Bronchial epithelial cell (primary cell): ENCODE measurements at places on chromosomes 11 and 22. TPM values are rescaled to one million over a fixed set of nuclear protein-coding genes. Genes with fewer than 3 reads are reported as not detected.

The INS gene
- not detected in 2 replicates for total RNA-seq

GRCh38 chr11:86288776-86289507 is 13.1 kb upstream of the HIKESHI start:
- DNase-seq = no peak

DNA sequence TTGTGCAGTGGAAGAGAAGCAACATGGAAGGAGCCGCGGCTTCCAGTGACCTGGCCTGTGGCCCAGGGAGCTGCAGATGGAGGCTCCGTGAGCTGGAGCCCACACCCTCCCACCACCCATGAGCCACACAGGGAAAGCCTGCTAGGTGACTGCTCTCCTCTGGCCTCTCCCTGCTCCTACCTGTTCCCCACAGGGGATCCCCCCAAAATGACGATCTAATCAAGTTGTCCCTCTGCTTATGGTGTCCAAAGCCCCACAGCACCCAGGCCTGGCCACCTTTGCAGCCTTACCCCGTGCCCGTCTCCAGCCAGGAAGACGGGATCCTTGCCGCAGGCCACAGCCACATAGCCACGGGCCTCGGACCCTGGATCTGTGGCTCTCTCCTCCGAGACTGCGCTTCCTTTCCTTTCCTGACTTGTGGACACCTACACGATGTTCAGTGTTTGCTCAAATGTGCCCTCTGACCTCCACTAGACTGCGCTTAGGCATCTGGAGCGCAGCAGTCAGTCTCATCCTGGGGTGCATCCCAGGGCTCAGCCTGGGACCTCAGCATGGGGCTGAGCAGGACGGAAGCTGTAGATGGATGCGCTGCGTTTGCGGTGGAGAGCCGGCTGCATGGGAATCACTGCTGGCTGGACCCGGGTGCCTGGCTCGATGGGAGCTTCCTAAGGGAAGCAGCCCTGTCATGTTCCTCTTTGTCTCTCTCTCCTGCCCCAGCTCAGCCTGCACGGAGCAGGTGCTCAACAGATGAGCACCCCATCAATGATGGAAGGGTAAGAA is 133.3 kb downstream of the ST3GAL4 start:
- no peak for DNase-seq

DNA sequence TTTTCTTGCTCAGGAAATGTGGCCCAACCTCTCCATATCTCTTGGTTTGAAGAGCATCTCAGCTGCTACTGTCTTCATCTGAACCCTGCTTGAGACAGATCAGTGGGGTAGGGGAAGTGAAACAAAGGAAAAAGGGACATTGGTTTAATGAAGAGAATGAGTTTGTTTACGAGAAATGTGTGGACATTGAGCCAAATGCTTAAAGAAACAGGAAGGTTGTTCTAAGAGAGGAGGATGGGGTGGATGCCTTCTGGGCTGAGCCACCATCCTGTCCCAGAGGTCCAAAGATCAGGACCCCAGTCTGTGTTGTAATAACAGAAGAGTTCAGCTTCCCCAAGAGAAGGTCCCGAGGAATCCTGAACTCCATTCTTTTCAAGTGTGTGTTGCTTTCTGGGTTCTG is 369.7 kb downstream of the INSC start:
- no peak for DNase-seq

The SULT4A1 gene
- under 0.01 TPM in 2 replicates for total RNA-seq

The IFTAP gene
- 16.1 and 17.2 TPM in 2 replicates for total RNA-seq

The VSIG2 gene
- total RNA-seq = 0.53 and 2.0 TPM in 2 replicates

DNA sequence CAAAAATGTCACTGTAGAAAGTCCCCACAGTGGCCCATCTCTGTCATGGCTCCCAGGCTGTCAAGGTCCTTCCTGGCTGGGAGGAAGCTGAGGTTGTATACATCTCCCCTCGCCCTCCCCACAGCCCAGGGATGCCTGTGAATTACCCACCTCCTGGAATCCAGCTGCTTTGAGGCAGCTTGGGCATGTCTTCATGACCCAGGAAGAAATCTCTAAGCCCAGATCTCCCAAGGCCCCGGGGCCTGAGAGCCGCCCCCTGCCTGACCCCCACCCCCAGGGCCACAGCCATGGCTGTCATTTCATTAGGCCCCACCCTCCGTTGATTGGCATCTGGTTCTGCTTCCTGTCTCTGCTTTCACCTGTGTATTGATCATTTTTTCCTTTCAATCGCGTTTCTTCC is 207.5 kb downstream of the TBC1D22A start:
- DNase-seq = no peak

DNA sequence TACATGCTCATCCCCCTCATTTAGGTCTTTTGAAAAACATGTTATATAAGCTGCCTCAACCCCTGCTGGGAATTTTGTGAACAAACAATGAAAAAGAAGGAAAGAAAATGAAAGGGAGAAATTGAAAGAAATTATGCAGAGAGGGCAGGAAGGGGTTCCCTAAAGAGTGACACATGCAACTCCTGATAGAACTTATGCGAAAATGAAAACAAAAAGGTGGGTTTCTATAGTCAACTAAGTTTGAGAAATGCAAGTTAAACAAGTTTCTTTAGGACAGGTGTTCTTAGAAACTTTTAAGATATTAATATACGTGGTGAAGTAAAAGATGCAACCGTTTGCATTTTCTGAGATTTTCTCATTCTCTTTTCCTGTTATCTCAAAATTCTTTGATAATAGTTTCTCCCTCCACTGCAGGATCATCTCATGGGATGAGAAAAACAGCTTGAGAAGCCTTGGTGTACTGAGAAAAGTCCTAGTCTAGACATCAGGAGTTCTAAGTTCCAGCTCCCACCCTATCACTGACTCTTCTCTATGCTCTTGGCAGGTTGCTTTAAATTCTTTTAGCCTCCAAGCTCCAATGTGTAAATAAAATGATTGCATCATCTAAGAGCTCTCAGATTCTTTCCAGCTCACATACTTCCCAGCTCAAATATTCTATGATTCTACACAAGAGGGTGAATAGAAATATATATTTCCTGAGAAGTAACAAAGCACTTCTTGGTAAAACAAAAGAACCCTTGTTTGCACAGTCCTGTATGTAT is 109.2 kb downstream of the FAM76B start:
- peak; percentile 65 for DNase-seq

DNA sequence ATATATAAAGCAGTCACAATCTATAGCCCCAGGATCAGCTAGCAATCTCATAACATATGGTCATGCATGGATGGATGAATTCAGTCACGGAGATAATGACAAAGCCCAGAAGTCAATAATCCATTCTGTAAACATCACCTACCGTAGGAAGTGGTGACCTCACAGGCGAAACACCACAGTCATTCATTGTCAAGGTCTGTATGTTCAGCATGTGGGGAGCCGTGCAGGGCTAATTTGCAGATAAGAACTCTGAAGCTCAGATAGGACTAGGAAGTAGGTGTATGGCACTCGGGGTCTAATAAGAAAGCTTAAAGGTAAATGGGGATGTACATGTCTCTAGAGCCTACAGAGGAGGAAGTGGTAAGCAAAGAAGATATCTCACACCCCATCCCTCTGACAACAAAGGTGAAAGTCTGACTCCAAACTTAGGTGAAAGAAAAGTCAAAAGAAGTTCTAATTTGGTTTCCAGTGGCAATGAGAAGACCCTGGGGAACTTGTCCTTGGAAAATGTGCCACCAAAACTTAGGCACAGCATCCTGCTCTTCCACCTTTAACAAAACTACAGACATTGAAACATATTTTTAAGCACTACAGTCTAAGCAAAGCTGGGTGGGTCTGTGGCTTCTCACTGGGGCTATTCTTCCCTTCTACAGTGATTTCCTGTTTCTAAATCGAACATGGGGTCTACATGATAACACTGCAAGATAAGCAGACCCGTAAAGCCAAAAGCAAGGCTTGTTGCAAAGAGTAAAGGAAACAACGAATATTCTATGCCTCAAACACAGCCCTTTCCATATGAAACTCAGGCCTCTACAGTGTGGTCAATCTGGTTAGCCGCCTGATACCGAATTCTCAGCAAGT is 5.2 kb downstream of the CRTAM start:
- peak; percentile 23 for DNase-seq

DNA sequence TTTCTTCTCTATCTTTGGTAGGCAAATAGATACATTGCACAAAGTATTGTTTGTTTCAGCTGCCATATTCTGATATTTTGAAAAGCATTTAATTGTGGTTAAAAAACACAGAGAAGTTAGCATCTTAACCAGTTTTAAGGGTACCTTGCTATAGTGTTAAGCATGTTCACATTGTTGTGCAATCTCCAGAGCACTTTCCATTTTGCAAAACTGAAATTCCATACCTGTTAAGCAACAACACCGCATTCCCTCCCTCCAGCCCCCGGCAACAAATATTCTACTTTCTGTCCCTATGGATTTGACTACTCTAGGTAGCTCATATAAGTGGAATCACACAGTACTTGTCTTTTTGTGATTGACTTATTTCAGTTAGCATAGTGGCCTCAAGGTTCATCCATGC is 33.9 kb downstream of the CNTF start:
- peak; percentile 36 for DNase-seq
